ENCODE measurements at places on chromosomes 4 and X.

DNA sequence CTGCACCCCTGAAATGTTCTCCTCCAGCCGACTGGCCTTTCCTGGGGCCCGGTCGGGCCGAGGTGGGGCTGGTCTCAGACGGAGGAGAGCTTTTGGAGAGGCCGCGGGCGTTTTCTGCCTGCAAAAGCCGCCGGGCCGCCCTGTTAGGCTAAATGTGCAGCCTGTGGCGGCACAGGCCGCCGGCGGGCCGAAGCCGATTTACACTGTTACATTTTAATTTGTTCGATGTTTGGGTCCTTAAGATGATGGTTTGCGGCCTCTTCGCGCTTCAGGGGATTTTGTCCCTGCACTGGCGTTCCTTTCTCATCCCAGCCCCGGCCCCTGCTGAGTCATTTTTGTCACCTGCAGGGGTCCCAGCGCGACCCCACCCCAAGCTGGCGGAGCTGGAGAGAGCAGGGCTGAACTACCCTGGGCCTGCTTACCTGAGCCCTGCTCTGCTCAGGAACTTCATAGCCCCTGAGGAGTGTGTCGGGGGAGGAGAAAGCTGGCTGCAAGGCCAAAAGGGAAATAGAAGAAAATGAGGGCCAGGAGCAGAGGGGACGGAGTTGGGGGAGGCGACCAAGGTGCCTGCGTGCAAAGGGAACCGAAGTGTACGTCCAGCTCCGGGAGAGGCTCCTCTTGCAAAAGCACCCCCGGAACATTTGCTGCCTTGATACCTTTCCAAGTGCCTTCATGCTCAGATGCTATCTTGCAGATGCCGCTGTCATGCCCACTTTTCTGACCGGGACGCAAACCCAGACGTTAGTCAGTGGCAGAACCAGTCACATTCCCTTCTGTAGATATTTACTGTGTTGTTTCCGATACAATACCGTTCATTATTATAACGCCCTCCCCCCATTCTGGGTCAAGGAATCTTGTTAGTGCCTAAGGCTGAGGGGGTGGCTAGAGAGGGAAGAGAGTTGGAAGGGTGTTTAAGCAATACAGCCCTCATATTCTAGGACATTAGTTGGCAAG, 977 bp upstream of the RBBP7 start:
- no peak for DNase-seq

GRCh38 chrX:103396186-103396585, 19.8 kb downstream of the BEX3 start:
- DNase-seq: peak; percentile 65

DNA sequence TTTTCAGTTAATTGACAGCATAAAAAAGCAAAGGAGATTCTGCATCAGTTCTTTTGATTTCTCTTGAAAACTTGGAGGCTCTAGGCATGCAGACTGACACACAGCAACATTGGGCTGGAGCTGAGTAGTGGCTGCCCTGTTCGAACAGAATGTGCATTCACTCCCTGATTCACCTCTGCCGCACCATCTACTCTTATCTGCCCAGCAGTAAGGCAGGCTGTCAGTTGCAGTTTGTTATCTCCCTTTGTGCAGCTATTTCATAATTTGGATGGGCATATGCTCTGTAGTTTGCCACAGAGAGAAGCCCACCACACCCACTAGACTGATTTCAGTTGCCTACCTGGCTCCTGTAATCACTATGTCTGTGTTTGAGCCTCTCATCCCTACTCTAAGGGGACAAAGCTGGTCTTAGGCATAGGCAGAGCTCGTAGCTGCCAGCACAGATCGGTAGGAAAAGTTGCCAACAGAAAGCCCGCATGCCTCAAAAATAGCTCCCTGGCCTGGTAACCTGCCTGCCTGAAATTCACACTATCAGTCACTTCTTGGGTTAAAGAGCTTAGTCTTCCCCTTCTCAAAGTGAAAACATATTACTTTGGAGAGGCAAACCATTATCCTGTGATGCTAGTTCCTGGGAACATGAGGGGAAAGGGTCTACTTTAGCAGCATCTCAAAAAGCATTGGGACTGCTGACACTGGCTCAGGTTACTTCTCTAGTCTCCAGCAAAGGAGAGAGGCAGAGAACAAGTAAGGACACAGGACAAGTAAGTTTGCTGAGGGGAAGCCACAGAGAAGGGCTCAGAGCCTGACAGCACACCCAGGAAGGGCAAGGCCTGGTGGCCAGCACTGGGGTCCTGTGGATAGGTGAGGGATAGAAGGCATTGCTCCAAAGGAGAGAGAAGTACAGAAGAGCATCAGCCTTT, 75.9 kb upstream of the TMEM164 start:
- DNase-seq: peak; percentile 42

DNA sequence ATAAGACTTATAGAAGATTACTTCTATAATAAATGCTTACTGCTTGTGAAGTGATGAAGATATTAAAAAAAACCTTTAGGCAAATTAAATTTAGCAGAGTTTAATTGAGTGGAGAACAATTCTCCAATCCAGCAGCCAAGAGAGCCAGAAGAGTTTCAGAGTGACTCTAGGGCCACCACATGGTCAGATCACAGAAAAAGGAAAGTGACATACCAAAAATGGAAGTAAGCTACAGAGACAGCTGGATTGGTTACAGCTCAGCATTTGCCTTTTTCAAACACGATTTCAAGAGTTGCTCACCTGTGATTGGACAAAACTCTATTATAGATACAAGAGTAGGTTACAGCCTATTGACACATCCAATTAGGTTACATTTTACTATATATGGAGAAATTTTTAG, 79.0 kb upstream of the TRAM1L1 start:
- DNase-seq: no peak

DNA sequence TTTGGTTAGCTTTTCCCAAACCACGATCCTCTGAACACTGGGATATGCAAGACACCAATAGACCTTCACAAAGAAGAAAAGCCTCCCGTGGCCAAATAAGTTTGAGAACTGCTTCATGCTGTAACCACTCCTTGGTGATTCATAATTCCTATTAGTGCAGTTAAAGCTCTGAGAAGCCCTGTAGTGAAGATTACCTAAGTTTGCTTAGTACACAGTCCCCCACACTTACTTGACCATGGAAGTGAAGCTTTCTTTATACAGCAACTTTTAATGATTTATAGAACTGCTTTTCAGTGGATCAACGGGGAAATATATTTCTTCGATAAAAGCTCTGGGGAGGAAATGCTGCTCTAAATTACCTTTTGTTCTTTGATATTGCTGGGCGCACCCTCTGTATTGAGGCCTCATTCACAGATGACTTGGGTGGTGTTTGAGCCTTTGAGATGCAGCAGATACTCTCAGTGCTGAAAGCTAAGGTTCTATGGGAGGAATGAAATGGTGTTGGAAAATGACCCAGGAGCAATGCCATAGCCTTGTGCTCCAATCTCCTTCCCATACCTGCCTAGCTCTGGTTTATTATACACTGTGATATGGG, 67.4 kb downstream of the CBLL2 start:
- DNase-seq: peak; percentile 6

DNA sequence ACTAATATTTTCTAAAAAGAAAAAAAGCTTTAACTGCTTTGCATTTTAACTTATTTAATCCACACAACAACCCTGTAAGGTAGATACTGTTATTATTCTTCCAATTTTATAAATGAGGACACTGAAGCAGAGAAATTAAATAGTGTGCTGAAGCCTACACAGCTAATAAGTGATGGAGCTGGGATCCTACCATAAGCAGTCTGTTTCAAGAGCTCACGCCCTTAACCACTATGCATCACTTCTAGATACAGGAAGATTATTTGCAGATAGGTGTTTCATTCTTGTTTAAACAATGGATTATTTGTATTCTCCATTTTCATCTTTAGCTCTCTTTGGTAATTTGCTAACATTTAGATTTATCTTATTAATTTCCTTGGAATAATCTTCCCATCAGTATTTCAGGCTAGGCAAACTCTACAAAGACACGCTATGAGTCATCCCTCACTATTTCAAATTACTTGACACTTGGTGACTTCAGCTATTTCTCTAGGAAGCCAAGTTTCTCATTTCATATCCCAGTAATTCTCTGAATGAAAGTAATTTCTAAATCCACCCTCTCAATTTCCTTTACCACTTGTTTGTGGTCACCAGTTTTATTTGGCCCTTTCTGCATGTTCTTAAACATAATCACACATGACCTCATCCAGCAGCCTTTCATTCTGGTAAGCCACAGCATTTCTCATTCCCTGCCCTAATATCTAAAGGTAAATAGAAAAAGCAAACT, 67.3 kb downstream of the ASB9 start:
- DNase-seq: peak; percentile 66

GRCh38 chrX:70324326-70324725, 34.4 kb downstream of the KIF4A start:
- peak; percentile 23 for DNase-seq

DNA sequence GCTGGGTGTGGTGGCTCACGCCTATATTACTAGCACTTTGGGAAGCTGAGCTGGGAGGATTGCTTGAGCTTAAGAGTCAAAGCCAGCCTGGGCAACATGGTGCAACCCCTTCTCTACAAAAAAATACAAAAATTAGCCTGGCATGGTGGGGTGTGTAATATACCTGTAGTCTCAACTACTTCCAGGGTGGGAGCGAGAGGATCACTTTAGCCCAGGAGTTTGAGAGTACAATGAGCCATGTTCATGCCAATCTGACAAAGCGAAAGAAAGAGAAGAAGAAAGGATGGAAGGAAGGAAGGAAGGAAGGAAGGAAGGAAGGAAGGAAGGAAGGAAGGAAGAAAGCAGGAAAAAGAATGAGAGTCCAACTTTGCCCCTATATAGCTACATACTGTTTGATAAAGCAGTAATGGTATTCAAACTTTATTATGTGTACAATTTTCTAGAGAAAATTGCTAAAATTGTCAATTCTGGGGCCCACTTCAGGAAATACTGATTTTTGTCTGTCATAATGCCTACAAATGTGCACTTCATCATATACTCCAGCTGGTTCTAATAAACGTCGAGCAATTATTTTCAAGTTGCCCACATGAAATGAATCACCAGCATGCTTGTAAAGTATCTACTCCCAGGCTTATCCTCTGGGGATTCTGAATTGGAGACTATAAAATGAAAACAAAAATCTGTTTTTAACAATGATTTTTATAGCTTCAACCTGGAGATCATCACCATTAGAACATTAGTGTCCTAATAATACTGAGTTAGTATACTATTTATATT, 132.3 kb downstream of the NDST4 start:
- DNase-seq: no peak

GRCh38 chr4:130486186-130486585, 1390.2 kb downstream of the C4orf33 start:
- DNase-seq: peak; percentile 5

DNA sequence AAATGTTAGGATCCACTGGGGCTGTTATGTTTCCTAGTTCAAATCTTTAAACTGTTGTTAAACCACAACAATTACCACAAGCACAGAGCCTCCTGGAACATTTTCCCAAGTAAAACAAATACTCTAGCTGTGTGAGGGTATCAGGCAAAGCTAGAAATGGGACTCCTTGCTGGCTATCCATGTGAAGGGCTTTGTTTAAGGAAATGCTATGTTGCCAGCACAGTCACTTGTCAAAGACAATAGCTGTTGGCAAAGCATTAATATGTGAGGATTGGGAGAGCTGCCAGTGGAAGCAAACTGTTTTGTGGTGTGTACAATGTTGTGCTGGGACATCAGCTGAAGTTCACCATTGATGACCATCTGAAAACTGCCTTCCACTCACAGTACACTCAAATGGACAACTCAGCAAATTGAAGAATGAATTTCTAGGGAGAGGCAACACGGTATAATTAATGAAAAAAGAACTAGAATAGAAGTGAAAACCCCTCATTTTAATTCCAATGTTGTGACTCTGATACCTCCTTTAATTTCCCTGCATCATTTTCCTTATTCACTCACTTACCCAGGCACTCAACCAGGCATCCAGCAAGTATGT, 100.8 kb downstream of the ANXA3 start:
- DNase-seq: no peak

GRCh38 chrX:141185366-141185765, 8.4 kb upstream of the LDOC1 start:
- DNase-seq: no peak

- DNase-seq: no peak
Observed at GRCh38 chrX:65609237-65609636, 58.2 kb upstream of the MSN start.

- peak; percentile 77 for DNase-seq
Observed at GRCh38 chr4:150217192-150217591, 138.9 kb downstream of the DCLK2 start.

- no peak for DNase-seq
Observed at GRCh38 chr4:82797040-82797404, 1.6 kb downstream of the SCD5 start.

- DNase-seq: peak; percentile 55
Observed at GRCh38 chr4:112173593-112174558, 28.6 kb downstream of the FAM241A start.

DNA sequence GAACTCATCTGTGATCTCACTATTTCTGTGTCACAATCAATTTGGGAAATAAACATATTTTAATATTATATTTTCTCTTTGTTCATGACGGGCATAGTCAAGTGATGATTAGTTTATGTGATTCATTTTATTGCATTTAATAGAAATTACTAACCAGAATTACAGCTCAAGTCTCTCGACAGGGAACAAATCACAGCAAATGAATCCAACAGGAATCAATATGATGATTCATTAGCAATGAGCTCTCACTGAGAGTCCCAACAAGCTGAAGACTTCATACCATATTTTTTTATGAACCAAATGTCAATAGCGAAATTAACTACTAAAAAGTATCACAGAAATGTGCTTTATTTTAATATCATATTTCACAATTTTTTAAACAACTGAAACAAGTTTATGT, 649.7 kb downstream of the GRID2 start:
- no peak for DNase-seq

- DNase-seq: no peak
Observed at GRCh38 chr4:145776208-145776607, 96.3 kb downstream of the C4orf51 start.

- DNase-seq: no peak
Observed at GRCh38 chr4:159787901-159788300, 685.0 kb downstream of the RAPGEF2 start.

DNA sequence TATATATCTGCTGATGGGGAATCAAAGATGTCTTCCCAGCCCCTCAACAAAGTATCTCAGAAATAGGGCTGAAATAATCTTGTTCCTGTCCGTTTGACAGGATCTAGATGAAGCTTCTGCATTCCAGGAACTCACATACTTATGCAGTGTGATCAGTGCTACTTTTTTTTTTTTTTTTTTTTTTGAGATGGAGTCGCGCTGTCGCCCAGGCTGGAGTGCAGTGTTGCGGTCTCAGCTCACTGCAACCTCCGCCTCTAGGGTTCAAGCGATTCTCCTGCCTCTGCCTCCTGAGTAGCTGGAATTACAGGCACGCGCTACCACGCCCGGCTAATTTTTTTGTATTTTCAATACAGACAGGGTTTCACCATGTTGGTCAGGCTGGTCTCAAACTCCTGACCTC, 36.4 kb downstream of the DHX15 start:
- DNase-seq: peak; percentile 28
